Kidney (tissue), 22 donors: ENCODE measurements at places on chromosomes 12 and 14. TPM values are rescaled to one million over a fixed set of nuclear protein-coding genes. Genes with fewer than 3 reads are reported as not detected.

- peak; percentile 37 for DNase-seq
Observed at GRCh38 chr12:57764662-57765002, 2.2 kb downstream of the CYP27B1 start.

DNA sequence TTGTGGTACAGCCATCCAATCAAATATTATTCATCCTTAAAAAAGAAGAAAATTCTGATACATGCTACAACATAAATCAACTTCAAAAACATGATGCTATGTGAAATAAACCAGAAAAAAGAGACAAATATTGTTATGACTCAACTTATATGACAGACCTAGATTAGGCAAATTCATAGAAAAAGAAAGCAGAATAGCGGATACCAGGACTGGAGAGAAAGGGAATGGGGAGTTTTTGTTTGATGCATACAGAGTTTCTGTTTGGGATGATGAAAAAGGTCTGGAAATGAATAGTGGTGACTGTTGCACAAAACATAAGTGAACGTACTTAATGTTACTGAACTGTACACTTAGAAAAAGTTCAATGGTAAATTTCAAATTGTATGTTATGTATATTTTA is 82.3 kb downstream of the SPPL3 start:
- DNase-seq: no peak

DNA sequence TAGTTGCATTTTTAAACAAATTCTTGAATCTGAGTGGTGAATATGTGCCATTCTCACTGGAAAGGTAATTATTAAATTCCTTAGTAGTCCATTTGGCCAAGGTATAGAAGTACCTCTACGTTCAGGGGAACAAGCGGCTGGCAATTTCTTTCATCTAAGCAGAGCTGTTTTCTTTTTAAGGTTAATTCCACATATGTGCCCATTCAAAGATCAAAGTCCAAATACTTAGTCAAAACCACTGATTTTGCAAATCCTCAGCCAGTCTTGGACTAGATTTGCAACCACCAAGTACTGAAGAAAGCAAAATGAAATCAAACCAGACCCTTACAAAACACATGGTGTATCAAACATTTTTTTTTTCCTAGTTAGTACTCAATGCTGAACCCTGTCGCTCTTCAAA is 68.7 kb upstream of the JDP2 start:
- peak; percentile 43 for DNase-seq

DNA sequence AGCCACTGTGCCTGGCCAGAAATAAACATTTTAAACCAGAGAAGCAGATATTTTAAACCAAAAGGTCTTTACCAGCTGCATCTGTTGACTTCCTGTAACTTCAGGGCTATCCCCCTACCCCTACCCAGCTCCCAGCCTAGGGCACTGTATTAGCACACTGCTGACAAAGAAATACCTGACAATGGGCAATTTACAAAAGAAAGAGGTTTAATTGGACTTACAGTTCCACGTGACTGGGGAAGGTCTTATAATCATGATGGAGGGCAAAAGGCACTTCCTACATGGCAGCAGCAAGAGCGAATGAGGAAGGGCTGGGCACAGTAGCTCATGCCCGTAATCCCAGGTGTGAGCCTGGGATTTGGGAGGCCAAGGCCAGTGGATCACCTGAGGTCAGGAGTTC is 26.0 kb downstream of the GEMIN2 start:
- DNase-seq: no peak

DNA sequence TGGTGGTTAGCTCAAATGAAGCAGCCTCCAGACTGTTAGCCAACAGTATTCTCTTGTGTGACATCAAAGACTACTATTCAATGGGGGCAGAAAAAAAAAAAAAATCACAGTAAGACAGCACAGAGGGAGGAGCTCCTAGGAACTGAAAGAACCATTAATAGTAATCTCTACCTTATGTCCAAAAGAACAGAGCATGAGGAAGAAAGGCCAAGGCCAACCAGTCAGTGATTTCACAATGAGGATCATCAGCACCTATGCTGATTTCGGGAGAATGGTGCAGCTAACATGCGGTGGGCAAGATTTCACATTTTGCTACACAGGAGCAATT is 66.3 kb upstream of the SOX5 start:
- DNase-seq: no peak

DNA sequence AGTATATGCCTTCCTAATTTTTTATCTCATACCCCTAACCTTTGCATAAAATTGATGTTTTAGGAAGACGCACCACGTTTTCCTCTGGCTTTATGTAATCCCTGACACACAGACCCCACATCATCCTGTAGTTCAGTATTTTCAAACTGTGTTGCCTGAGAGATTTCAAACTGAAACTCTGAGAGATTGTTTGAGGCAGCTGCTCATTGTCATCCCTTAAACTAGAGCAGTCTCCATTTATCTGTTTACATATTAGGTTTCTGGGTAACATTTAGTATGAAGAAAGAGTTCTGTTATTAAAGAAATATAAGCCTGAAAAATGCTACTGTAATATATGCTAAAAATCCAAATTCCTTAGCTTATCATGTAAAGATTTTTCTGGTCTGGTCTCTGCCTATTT is 24.3 kb downstream of the MNAT1 start:
- DNase-seq: no peak

DNA sequence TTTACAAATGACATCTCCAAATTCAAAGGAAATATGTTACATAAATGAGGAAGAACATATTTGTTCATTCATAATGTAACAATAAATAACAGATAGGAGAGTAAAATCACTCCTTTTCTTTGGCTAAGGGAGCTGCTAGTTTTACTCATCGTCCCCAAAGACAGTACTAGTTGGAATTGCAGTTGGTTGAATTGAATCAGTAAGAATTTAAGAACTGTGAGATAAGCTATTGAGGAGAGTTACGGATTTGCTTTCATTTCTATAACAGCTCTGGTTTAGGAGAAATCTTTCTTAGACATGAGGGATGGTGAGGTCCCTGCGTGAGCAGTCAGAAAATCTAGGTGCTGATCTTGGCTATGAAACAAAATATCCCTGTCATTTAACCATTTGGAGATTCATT is 402.8 kb downstream of the AEBP2 start:
- no peak for DNase-seq

DNA sequence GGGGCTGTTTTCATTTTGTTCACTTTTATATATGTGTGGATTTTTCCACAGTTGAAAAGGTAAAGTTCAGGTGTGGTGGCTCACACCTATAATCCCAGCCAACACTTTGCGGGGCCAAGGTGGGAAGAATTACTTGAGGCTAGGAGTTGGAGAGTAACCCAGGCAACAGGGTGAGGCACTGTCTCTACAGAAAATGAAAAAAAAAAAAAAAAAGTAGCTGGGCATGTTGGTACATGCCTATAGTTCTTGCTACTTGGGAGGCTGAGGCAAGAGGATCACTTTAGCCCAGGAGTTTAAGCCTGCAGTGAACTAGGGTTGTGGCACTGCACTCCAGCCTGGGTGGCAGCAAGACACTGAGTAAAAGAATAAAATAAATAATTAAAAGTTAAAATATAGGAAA is 326.5 kb downstream of the NAV3 start:
- DNase-seq: no peak

DNA sequence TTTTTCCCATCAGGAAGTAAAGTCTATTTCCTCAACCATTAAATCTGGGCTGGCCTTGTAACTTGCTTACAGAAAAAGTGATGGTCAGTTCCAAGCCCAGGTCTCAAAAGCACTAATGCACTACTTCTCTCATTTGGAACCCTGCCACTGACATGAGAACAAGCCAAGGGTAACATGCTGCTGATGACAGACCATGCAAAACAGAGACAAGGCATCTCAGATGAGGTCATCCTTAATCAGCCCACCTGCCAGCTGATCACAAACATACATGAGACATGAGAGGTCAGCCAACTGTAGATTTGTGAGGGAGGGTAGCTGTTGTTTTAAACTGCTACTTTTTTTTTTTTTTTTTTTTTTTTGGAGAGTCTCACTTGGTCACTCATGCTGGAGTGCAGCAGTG is 16.2 kb downstream of the TWF1 start:
- DNase-seq: no peak

DNA sequence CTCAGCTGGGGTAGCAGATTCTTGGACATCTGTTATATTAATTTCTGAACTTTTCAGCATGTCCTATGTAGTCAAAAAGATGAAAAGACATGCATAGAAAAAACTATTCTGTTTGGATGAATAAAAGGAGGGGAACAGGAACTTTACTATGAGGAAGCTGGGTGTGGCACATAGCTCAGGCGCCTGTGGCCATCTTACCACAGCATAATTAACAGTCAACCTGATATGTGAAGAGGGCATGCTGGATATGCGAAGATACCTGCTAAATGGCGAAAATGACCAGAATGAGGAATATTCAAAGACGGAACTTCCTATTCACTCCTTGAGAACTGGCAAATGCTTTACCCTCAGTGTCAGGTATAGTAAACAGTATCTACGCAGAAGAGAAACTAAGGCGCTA is 18.4 kb downstream of the SETD3 start:
- no peak for DNase-seq

- DNase-seq: no peak
Observed at GRCh38 chr12:52838609-52839435, 4.7 kb upstream of the KRT79 start.

DNA sequence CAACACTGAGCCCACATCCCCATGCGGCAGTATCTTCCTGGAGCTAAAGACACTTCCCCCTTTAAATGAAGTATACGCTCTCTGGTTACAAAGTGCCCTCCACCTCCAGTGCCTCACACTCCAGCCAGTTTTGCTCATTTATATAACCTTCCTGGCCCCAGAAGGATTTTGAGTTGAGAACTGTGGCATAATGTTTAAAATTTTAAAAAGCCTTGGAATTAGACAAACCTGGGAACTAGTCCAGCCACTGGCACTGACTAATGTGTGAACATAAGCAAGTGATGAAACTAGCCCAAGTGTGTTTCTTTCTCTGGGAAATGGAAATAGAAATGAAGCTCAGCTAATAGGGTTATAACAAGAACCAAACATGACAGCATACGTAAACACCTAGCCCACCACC is 723.7 kb upstream of the USP15 start:
- no peak for DNase-seq

GRCh38 chr14:90626550-90626949 is 189.7 kb downstream of the TTC7B start:
- no peak for DNase-seq

DNA sequence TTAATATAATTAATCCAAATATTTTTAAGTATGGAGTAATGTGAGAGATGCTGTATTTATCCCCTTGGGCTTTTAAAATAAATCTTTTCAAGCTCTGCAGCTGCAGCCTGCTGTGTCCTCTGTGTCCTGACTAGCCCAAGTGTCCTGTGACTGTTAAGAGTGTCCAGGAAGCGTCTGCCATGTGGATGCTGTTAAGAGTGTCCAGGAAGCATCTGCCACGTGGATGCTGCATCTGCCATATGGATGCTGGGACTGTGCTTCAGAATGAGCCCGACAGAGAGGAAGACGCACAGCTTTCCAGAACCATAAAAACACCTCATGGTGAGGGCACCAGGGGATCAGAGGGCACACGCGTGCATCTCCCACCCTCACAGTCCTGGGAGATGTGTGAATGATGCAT is 307.2 kb downstream of the ADGRD1 start:
- no peak for DNase-seq

DNA sequence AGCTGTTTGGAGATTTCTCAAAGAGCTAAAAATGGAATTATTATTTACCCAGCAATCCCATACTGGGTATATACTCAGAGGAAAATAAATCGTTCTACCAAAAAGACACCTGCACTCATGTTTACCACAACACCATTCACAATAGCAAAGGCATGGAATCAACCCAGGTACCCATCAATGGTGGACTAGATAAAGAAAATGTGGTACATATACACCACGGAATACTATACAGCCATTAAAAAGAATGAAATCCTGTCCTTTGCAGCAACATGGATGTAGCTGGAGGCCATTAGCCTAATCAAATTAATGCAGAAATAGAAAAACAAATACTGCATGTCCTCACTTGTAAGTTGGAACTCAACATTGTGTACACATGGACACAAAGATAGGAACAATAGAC is 37.9 kb downstream of the WBP11 start:
- DNase-seq: no peak

GRCh38 chr12:24134092-24134491 is 184.6 kb upstream of the SOX5 start:
- no peak for DNase-seq

DNA sequence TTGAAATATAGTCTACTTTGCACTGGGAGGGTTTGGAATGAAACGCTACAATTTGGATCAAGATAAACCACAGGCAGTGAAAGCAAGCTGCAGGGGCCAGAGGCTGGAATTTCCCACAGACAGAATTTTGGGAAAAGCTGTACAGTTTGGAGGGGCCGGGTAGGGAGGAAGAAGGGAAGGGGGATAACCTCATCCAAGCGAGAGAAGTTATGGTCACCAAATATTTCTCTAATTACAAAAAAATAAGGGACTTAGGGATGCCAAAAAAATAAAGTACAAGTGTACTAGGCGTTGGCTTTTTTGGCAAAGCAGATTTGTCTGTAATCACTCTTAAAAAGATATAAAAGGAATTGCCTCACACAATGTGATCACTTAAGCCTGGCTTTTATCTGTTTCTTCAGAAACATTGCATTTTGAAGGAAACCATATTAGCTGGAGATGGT is 31.2 kb upstream of the ADGRD1 start:
- DNase-seq: no peak

DNA sequence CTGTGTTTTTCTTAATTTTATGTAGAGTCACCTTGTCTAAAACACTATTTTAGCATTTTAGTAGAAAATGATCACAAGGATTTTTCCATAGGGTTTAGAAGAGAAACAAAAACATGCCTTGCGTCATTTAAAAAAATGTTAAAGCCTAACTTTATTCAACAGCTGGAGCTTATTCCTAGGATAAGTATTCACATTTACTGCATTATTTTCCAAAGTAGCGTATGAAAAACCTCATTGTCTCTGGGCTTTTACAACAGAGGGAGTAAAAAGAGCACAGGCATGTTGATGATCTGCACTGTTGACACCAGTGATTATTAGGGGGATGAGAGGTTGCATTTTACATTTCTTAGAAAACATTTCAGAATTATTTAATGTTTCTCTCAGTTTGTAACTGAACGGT is 66.1 kb downstream of the FRMD6 start:
- DNase-seq: no peak

GRCh38 chr12:1616233-1617066 is 12.6 kb upstream of the WNT5B start:
- no peak for DNase-seq

- DNase-seq: no peak
Observed at GRCh38 chr14:71621276-71621675, 311.0 kb upstream of the RGS6 start.

GRCh38 chr12:93753838-93754429 is 76.8 kb downstream of the CRADD start:
- no peak for DNase-seq

Gene RDH16
- 0.41 TPM for total RNA-seq

Gene LGALS3
- total RNA-seq: 235 TPM

Gene DIO3
- total RNA-seq: 0.94 TPM

Gene PMCH
- total RNA-seq: not detected

Gene DLK1
- not detected for total RNA-seq

Gene GALNT9
- 20.7 TPM for total RNA-seq

Gene KLRD1
- total RNA-seq: 5.5 TPM
